Dorsolateral prefrontal cortex (tissue), 122 donors: ENCODE measurements at places on chromosomes 16 and 17.

GRCh38 chr16:7910116-7910515 lies 577.5 kb downstream of the RBFOX1 start:
- no peak for DNase-seq

GRCh38 chr17:63751806-63752205 lies 10.2 kb upstream of the STRADA start:
- no peak for DNase-seq

DNA sequence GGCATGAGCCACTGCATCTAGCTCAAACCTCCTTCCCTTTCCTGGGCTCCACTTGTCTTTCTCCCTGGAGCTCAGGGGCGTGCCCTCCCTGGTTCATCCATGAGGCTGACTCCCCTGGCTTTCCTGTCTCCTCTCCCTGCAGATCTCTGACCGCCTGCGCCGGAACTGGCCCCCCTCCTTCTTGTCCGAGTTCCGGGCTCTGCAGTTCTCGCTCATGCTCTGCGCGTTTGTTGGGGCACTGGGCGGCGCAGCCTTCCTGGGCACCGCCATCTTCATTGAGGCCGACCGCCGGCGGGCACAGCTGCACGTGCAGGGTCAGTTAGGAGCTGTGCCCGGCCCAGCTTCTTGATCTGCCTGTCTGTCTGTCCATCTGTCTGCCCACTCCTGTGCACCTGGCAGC lies 1.2 kb upstream of the LAT start:
- DNase-seq, result no peak

GRCh38 chr16:80994451-80994850 lies 12.2 kb downstream of the CMC2 start:
- no peak for DNase-seq
